ENCODE measurements at places on chromosomes 6 and 20.

GRCh38 chr6:132130626-132131298 lies 179.6 kb upstream of the CCN2 start:
- DNase-seq = no peak

DNA sequence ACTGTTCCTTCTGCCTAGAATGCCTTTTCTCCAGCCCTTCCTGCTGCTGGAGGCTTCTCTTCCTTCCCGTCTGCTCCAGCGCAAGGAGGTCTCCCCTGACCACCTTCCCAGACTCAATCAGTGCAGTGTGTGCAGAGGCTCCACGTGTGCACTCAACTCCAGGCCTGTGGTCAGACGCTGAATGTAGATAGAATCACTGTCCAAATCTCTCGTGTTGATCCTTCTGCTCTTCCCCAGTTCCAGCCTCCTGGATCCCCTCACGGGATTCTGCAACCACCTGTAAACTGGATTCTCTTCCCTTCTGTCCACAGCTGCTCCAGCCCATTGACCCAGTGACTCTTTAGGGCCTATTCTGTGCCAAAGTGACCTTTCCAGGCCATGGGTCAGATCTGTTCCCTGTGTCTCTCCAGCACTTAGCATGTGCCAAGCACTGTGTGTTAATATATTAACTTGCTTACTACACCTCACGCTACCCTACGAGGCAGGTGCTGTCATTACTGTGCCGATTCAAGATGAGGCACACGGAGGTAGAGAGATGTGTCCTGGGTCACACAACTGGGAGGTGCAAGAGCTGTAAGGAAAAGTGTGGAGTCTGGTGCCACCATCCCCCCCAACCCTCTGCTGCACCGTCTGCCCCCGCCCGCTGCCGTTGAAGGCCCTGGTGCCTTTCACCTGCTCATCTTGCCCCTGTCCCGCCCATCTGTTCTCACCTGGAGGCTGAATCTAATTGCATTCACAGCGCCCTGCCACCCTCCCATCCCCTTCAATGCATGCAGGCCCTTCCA lies 112.2 kb downstream of the SULF2 start:
- no peak for DNase-seq

DNA sequence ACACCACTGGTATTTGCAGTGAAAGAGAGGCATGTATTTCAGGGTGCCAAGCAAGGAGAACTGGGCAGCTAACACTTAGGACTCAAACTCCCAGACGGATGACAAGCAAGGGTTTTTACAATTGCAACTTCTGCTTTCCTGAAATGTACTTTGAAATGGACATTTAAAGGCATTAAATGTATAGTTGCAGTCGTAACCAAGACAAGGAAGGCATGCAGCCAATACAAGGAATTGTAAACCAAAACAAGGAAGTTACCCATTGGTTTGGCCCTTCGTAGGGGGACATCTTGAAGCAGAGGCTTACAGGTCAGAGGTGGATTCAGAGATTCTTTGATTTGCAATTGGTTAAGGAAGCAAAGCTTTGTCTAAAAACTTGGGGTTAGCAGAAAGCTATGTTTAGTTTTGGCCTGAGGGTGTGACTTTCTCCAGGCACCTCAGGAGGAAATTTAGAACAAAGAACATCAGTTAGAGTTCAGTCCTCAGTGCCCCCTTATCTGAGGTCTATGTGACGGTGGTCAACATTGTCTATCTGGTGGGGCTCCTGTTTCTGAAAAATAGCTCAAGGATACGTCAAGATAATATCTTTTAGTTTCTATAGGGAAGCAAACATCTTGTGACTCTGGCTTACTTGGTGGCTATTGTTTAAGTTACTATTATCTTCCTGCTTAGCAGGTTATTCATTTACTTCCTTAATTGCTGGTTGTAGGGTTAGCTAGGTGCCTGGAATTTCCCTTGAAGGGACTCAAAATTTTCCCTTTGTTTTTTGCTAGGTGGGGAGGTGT lies 266.0 kb downstream of the CD83 start:
- no peak for DNase-seq

- no peak for DNase-seq
Measured at GRCh38 chr6:126356526-126356925, 16.6 kb downstream of the CENPW start.

GRCh38 chr20:44745598-44746366 lies at the start of gene KCNK15:
TSS of gene KCNK15 (plus strand) at chr20:44745865. CDS start at chr20:44745911, 46 bp downstream.
- DNase-seq = peak; percentile 47

- DNase-seq = no peak
Measured at GRCh38 chr20:48186447-48186846, 401.2 kb upstream of the SULF2 start.

GRCh38 chr6:2616811-2617210 lies 133.9 kb downstream of the MYLK4 start:
- DNase-seq = no peak

- DNase-seq = no peak
Measured at GRCh38 chr6:90098001-90098531, 198.6 kb downstream of the BACH2 start.

GRCh38 chr6:35663447-35664235 lies 25.1 kb downstream of the FKBP5 start:
- DNase-seq = no peak

DNA sequence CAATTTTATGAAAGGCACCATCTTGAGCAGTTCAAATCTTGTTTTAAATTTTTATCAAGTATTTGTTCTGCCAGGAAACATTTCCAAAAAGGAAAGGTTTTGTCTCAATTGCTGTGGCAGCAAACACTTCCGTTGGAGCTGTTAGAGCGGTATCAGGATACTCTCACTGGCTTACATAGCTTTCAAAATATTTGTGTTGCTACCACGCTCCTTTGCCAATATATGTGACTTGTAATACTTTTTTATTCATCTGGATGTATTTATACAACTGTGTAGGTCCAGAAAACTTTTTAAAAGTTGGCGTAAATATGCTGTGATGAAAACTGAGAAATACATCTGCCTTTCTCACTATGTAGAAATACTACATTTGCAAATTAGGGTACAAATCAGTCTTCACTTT lies 37.8 kb upstream of the NHSL1 start:
- DNase-seq = no peak

GRCh38 chr6:22706651-22707050 lies 137.3 kb downstream of the HDGFL1 start:
- DNase-seq = no peak

GRCh38 chr20:10653599-10654249 lies 20.1 kb downstream of the JAG1 start:
- no peak for DNase-seq

DNA sequence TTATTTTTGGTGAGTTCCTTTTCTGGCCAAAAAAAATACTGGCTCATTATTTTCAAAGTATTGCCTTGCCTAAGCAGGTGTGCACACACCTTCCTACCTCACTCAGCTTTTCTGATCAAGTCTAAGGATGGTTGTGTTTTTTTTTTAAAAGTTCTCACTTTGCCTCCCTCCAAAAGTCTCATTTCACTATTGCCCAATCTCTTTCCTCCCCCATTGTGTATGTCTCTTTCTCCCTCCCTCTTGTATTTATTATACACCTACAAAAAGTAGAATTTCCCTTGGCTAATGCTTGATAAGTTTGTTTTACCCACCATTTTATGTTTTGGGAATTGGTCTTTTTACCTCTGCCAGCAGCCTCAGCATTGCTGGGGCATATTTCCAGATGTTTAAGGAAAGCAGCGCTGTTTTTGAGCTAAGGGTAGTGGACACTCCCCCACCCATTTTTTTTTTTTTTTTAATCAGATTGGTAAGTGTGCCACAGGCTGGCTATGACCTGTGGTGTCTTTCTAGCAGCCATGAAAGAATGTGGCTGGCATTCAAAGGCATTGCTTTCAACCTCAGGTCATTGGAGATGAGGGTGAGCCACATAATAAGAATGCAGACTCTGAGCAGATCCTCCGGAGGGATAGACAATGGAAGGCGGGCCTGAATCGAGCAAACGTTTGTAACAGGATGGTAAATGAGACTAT lies 668.6 kb downstream of the UTRN start:
- no peak for DNase-seq

- no peak for DNase-seq
Measured at GRCh38 chr20:31927627-31928159, 24.2 kb downstream of the PDRG1 start.

GRCh38 chr6:51495096-51495495 lies 592.3 kb downstream of the PKHD1 start:
- DNase-seq = no peak

- DNase-seq = no peak
Measured at GRCh38 chr6:32883789-32884188, 29.8 kb downstream of the PSMB9 start.

DNA sequence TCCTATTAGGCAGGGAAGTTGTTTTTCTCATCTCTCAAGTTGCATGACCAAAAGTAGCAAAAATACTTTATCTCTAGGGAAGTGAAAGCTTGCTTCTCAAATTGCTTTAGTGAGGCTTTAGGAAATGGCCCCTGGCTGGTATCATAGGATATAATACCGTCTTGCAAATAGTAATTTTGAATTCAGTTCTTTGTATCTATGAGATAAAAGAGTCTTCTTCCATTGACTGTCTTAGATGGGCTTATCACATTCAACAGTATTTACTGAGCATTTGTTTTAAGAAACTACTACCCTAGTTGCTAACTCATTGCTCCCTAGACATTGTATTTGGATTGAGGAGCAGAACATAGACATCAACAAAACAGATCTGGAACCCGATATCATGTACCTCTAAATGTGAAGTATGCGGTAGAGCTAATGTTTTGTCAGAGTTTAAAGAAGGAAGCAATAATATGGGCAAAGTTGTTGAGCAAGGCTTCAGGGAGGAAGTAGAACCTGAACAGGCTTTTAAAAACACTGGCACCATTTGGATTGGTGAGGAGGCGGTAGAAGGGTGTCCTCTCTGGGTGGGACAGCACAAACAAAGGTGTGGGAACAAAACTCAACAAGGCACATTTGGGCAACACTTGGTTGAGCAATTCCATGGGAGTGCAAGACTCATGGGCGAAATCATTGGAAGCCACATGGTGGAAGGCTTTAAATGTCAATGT lies 101.5 kb downstream of the SGK1 start:
- DNase-seq = no peak

DNA sequence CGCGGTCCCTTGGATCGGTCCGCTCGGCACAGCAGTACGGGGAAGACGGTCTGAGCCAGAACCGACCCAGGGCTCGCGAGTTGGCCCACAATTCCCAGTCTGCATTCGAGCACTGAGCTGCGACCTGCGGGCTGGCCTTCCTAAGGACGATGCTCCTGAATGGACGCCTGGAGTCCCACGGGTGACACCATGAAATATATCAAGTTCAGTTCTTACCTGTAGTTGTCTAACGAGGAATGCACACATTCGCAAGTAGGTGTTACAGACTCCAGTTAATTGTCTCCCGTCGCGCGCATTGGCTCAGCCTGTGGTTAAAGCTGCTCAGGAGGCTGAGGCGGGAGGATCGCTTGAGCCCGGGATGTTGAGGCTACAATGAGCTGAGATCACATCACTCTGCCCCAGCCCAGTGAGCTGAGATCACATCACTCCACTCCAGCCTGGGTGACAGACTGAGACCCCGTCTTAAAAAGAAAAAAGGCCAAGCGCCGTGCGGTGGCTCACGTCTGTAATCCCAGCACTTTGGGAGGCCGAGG lies 802 bp downstream of the PEX7 start:
- peak; percentile 17 for DNase-seq

- peak; percentile 21 for DNase-seq
Measured at GRCh38 chr6:68634726-68635411, at the start of gene ADGRB3. TSS of gene ADGRB3 (plus strand) at chr6:68635282. CDS start at chr6:68638676, 3,394 bp downstream.

DNA sequence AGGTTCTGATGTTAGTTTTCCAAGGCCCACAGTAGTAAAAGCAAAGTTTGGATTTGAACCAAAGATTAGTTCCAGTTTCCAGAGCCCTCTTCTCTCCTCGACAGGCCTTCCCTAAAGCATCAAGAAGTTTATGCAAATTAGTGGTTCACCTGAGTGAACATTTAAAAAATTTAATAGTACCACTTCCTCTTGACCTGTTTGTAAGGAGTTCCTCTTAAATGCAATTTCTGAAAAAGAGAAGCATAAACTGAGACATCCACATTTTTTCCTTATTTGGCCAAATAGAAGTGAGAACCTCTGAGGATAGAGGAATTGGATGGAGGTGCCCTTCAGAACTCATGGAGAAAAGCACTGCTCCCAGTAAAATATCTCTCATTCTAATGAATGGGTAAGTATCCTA lies 1.2 kb upstream of the DSE start:
- DNase-seq = no peak

DNA sequence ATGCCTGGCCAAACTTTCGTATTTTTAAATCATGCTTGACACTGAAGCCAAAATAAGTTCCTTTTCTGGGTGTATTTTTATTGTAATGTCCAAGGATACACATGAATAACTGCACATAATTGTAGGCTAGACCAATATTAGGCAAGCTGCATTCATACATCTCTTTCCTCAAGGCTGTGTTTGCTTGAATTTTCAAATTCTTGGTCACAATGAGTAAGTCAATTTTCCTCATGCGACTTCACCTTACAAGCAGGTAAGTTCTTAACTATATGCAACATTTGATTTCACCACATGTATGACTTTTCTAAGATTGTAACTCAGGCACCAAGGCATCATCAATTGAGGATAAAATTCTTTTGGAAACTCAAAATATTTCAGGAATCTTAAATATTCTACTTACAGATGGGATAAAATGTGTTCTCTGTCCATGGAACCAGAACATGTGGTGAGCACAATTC lies 112.4 kb upstream of the ZNF217 start:
- DNase-seq = no peak

GRCh38 chr6:110221738-110222137 lies 41.5 kb downstream of the CDC40 start:
- DNase-seq = no peak

DNA sequence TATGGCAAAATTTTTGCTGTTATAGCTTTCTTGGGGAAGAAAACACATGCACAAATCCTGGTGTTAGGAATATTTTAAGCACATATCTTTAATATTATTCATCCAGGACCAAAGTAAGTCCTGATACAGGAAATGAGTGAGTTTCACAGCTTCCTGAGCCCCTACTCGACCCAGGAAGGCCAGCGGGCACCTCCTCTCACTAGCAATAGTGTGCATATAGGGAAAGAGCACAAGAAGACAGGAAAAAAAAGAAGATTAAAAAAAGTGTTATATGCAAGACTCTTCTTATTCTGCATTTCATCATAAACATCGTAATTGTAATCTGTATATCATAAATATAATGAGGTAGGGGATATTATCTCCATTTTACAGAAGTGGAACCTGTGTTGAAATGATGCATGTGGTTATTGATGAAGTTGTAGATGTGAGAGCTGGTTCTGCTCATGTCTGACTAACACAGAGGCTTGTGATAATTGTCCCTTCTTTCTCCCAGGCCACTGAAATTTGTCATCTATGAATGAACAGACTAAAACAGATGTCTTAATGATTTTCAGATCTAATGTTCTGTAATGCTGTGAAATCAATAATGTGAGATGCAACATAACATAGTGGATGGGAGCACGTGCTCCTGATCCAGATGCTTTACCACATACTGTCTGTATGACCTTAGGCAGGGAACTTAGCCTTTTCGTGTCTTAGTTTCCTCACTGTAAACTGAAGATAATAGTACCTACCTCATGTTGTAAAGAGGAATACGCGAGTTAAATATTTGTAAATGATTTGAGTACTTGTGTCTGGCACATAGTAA lies 101.2 kb downstream of the MYO6 start:
- DNase-seq = no peak

GRCh38 chr6:712805-713204 lies 19.9 kb upstream of the EXOC2 start:
- DNase-seq = no peak

Measured in activated CD8-positive, alpha-beta memory T cell treated with anti-CD3 and anti-CD28 coated beads, Interleukin-2, amount 50 U/mL, for 4 hours (primary cell).